ENCODE measurements at places on chromosomes 12 and 14. TPM values are rescaled to one million over a fixed set of nuclear protein-coding genes. Genes with fewer than 3 reads are reported as not detected.
A peak's percentile ranks its signal among the peaks of the same experiment; 100 is the strongest.

Gene NOVA1
- not detected for total RNA-seq

- DNase-seq: no peak
Measured at GRCh38 chr12:101287357-101287756, 7.5 kb downstream of the UTP20 start.

Gene FKBP4
- total RNA-seq: 64.9 TPM

DNA sequence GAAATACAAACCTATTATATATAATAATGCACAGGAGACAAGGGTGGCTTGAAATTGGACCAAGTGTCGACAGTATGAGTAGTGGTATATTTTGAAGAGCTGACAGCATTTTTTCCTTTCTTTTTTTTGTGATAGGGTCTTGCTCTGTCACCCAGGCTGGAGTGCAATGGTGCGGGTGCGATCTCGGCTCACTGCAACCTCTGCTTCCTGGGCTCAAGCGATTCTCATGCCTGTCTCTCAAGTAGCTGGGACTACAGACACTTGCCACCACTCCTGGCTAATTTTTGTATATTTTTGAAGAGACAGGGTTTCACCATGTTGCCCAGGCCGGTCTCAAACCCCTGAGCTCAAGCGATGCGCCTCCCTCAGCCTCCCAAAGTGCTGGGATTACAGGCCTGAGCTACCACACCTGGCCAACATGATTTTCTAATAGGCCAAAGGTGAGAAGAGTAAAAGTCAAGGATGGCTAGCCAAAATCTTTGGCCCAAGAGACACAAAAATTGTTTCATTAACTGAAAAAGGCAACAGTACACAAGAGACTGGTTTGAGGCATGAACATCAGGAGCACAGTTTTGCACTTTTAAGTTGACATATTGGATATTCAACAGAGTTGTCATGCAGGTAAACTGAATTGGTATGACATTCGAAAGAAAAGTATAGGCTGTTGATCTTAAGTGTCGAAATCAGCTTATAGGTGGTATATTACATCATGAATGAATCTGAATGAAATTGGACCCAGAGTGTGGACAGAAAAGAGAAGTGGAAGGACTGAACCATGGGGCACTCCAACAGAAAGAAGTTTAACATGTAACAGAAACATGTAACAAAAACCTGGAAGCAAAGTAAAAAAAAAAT lies 12.5 kb downstream of the HNRNPC start:
- DNase-seq: no peak

GRCh38 chr12:62925680-62926079 lies 9.3 kb downstream of the PPM1H start:
- no peak for DNase-seq

DNA sequence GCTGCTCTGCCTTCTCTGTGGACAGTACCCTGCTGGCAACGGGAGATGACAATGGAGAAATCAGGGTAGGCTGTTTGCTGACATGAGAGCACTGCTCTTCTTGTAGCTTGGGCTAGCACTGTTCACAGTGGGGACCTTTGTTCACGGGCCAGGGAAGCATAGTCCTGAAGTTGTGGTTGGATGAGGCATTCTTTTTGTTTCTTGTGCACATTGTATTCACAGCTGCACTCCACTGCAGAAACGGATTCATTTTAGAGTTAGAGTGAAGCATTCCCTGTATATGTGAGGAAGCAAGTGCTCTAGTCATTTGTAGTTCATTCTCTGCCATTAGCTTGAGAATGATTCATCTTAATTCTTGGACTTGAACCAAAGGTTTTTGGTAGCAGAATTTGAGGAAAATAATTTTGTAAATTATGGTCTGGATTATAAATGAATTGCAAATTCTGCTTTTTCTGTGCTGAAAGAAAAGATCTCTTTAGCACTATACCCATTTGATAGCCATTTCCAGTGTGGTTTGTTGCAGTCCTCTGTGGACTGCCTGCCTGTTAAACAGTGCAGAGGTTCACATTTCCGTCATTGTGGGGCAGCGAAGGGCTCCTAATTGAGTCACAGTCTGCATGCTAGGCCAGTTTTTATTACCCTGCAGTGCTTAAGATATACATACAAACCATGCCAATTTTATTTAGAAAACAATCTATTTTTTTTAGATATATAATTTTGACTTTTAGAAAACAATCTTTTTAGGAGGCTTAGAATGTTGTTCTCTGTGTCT lies 80.6 kb downstream of the APAF1 start:
- DNase-seq: no peak

DNA sequence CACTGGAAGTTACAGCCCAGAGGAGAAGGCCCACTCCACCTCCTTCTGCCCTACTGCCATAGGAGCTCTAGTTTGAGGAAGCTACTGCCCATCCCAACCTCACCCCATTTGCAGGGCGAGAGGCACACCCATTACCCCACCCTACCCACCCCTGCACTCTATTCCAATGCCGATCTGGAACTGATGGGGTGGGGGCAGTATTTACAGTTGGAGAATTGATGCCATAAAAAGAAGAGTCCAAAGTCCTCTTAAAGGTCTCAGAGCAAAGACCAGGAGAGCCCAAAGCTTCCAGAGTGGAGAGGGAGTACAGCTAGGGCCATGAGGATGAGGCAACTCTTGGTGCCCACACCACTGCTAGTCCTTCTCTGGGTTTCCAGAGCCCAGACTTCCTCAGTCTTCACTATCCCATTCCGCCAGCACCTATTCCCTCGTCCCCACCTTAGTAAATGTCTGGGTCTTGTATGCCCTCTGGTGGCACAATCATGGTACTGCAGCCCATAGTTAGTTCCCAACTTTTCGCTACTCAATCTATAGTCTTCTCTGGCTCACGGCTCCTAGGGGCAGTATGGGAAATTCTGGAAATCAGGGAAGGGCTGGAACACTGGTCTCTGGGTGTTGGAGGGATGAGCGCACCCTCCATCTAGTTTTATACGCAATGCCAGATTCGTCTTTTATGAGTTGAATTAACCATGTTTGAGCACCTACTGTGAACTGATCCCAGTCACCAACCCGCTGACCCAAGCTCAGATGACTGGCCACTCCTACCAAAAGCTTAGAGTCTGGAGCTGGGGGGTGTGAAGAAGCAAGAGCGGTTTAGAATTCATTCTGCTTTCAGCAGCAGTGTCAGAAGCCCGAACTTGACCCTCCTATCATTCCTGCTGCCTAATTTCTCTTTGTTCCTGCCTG lies 6.9 kb upstream of the ADCY6 start:
- DNase-seq: peak; percentile 79

- DNase-seq: no peak
Measured at GRCh38 chr12:52010692-52011601, 4.2 kb downstream of the TAMALIN start.

GRCh38 chr12:12977231-12977630 lies 22.8 kb downstream of the HEBP1 start:
- no peak for DNase-seq

DNA sequence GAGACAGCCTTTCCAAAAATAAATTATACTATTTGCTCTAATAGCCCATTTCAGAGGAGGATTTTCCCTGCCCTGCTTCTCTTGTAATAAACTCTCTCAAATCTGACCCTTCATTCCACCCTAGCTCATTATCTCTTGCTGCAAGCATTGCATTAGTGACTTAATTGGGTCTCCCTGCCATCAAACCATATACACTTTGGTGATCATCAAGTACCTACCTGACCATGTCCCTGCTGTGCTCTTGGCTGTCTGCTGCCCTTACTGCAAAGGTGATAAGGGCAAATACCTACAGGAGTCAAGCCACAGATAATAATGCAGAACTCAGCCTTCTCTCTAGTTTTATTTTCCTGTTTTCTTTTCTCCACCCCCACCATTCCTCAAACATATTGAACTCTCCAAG lies 88.4 kb downstream of the LIN7A start:
- DNase-seq: no peak

DNA sequence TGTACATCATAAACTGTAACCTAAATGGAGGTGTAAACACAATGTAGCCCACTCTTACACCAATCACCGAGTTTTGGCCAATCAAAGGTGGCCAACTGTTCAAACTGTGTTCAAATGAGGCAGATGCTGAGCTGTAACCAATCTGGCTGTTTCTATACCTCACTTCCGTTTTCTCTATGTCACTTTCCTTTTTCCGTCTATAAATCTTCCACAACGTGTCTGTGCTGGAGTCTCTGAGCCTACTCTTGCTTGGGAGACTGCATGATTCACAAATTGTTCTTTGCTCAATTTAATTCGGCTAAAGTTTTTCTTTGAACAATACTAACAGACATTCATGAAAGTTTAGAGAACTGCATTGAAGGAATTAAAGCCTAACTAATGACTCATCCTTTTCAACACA lies 547.1 kb upstream of the USP15 start:
- DNase-seq: no peak

- DNase-seq: no peak
Measured at GRCh38 chr12:51217133-51217967, 512 bp downstream of the POU6F1 start.

Gene SFSWAP
- total RNA-seq: 41.6 TPM

GRCh38 chr12:45326358-45326975 lies 110.6 kb downstream of the ANO6 start:
- no peak for DNase-seq

DNA sequence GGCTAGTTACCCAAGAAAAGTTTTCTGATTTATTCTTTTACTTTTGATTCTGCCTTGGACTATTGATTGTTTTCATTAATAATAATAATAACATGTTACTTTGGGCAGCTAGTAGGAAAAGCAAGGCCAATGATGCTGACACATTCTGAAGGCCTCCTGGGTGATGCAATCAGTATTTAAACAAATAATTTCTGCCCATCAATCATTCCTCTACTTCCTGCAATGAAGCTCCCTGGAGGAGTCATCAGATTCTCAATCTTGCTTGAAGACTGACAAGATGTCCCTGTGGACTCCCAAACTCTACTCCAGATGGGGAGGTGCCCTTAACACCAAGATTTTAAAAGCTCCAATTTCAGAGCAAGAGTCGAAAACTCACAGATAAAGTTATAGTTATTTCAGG lies at the start of gene SPX:
Gene SPX (plus strand): TSS at position 244 of the 400 bp plus-strand sequence. CDS start 177 bp downstream, outside the sequence.
- DNase-seq: no peak

DNA sequence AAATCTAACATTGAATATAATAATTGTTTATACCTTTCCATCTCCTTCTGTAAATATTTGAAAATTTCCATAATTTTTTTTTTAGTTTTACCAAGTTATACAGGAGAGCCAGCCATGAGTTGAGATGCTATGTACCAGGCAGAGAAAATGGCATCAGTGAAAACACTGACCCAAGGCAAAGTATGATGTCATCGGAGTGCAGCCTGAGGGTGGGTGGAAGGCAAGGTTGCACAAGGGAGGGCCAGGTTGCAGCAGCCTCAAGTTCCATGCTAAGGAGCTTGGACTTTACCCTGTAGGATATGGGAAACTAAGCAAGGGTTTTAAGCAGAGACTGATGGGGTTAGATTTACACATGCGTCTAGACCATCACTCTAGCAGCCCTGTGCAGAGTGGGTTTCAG lies 441.1 kb downstream of the BCAT1 start:
- DNase-seq: no peak

DNA sequence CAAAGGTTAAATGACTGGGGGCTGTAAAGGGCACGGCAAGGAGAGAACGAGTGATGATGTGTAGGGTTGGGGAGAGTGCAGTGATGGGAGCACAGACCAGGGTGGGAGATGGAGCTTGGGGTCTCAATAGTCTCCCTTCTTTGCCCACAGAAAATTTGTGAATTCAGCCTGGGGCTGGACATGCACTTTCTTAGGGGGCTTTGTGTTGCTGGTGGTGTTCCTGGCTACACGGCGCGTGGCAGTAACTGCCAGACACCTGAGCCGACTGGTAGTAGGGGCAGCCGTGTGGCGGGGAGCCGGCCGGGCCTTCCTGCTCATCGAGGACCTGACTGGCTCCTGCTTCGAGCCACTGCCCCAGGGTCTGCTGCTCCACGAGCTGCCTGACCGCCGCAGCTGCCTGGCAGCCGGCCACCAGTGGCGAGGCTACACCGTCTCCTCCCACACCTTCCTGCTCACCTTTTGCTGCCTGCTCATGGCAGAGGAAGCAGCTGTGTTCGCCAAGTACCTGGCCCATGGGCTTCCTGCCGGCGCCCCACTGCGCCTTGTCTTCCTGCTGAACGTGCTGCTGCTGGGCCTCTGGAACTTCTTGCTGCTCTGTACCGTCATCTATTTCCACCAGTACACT lies 1.7 kb downstream of the FITM1 start:
- no peak for DNase-seq

Gene FLVCR2
- total RNA-seq: 9.7 TPM

DNA sequence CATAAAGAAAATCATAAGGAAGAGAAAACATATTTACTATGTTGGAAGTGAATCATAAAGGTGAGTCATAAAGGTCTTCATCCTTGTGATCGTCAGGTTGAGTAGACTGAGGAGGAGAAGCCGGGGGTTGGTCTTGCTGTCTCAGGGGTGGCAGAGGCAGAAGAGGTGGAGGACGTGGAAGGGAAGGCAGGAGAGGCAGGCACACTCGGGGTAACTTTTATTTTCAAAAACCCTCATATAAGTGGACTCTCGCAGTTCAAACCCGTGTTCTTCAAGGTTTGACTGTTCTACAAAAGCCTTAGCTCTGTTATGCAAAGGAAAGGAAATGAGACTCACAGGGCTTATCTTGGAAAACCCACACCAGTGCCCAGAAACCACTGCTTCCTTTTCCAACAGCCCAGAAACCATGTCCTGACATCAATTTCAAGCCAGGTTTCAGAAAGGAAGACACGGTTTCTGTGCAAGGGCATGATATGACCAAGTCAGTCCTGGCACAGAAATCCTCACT lies 14.0 kb downstream of the SMCO2 start:
- DNase-seq: peak; percentile 43

GRCh38 chr14:89870316-89870715 lies 84.2 kb downstream of the EFCAB11 start:
- no peak for DNase-seq

Gene RPGRIP1
- 0.28 TPM for total RNA-seq

Gene VASH1
- 5.2 TPM for total RNA-seq

Gene ADCY6
- total RNA-seq: 24.1 TPM

Gene PSMB5
- total RNA-seq: 149 TPM

Gene C12orf50
- not detected for total RNA-seq

DNA sequence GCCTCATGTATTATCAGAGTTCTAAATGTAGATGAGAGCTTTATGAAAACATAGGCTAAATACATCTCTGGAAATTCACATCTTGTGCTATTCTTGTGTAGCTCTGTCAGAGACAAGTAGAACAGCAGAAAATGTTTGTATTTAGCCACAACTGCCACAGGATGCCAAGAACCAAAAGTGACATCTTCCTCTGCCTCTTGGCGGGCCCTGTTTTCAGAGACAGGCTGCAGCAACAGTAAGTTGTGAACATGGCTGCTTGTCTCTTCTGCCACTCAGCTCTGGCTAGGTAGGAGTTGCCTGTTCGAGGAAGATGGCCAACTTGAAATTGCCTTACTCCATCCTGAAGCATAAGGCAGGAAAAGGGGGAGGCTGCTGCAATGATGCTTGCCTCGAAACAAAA lies 30.4 kb downstream of the SETD3 start:
- DNase-seq: no peak

All from Panc1 (cell line).